ENCODE measurements at places on chromosomes 12 and 14.

GRCh38 chr14:57293866-57294837, 25.4 kb downstream of the AP5M1 start:
- no peak for DNase-seq

GRCh38 chr12:109493090-109493489, 15.7 kb downstream of the UBE3B start:
- DNase-seq, result no peak

GRCh38 chr12:27627123-27627852, 69.0 kb upstream of the REP15 start:
- DNase-seq, result no peak

- no peak for DNase-seq
Observed at GRCh38 chr12:93686572-93687356, 9.6 kb downstream of the CRADD start.

- peak; percentile 12 for DNase-seq
Observed at GRCh38 chr14:64388533-64389285, 556 bp downstream of the MTHFD1 start.

DNA sequence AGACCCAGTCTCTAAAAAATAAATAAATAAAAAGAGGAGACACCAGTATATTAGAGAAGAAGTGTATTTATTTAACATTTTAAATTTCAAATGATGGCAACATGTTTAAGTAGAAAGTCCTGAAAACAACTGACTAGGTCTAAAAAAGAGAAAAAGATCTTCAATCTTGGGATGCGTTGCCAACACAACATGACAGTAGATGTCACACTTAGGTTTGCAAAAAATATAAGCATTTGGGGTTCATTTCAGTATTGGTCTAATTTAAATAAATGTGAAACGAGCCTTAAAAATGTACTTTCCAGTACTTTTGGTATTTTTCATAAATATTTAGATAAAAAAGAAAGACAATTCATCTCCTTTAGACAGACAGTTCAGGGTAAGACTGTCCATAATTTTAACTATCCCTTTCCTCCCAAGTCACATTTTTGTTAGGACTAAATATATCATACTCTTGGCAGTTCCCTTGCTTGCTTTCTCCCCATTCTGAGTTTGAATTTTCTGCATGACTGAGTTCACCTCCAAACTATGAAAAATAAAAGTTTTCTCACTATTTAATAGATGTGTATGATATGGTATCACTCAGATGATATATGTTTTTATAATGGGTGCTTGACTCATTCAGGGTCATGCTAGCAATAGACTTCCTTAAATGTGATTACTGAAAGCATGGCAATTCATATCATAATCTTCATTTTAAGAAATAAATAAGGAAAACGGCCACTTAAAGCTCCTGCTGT, 4.3 kb downstream of the C14orf93 start:
- no peak for DNase-seq

- no peak for DNase-seq
Observed at GRCh38 chr14:93011650-93012325, 88.8 kb downstream of the CHGA start.

All from activated CD8-positive, alpha-beta memory T cell treated with anti-CD3 and anti-CD28 coated beads for 4 hours (primary cell).